Naive thymus-derived CD8-positive, alpha-beta T cell (primary cell): ENCODE measurements at places on chromosomes 12 and 14. TPM values are rescaled to one million over a fixed set of nuclear protein-coding genes. Genes with fewer than 3 reads are reported as not detected.

GRCh38 chr12:89927226-89927698, 218.6 kb upstream of the ATP2B1 start:
- H3K36me3 ChIP-seq = no peaks in the 10 kb centered on the region
- peaks cover 6% of the 10 kb centered on the region for H3K4me1 ChIP-seq
- no peak overlapping the region for H3K4me3 ChIP-seq
- no peak overlapping the region for H3K27ac ChIP-seq
- H3K27me3 ChIP-seq = no peaks in the 10 kb centered on the region
- no peak for DNase-seq

DNA sequence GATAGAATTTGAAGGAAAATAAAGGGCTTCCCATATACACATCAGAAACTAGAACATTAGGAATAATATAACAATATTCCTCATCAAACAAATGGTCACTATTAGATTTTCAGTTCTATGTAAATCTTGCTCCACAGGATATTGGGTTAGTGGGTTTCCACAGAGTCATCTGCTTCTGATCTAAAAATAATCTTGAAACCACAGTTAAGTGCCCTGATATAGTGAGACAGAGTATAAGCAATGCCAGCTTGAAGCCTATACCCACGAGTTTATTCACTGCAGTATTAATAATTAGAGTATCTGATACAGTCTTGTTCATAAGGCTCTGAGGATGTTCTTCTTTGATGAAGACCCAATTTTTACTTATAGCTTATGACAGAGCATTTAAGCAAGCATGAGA, 74.5 kb upstream of the ATF7IP start:
- DNase-seq = no peak
- H3K4me3 ChIP-seq = no peak overlapping the region
- H3K4me1 ChIP-seq = peaks cover 9% of the 10 kb centered on the region

DNA sequence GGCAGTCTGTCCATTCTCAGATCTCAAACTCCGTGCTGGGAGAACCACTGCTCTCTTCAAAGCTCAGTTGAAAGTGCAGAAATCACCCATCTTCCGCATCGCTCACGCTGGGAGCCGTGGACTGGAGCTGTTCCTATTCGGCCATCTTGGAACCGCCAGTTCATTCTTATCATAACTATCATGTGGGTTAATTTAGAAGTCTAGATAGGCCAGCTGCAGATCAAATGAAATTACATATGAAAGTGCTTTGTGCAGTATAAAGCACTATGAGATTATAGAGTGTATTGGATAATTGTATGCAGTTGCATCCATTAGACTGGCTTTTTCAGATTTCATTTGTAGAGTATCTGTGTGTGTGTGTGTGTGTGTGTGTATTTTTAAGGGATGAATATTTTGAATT, 57.8 kb downstream of the PRORP start:
- no peaks in the 10 kb centered on the region for H3K27me3 ChIP-seq
- peaks cover 11% of the 10 kb centered on the region for H3K4me1 ChIP-seq
- no peak overlapping the region for H3K27ac ChIP-seq
- H3K4me3 ChIP-seq = no peak overlapping the region
- no peak for DNase-seq

GRCh38 chr14:49196327-49196726, 389.9 kb downstream of the RPS29 start:
- no peaks in the 10 kb centered on the region for H3K4me1 ChIP-seq
- H3K27ac ChIP-seq = no peak overlapping the region
- H3K36me3 ChIP-seq = no peaks in the 10 kb centered on the region
- DNase-seq = no peak
- peaks cover 2% of the 10 kb centered on the region for H3K27me3 ChIP-seq
- no peak overlapping the region for H3K4me3 ChIP-seq

DNA sequence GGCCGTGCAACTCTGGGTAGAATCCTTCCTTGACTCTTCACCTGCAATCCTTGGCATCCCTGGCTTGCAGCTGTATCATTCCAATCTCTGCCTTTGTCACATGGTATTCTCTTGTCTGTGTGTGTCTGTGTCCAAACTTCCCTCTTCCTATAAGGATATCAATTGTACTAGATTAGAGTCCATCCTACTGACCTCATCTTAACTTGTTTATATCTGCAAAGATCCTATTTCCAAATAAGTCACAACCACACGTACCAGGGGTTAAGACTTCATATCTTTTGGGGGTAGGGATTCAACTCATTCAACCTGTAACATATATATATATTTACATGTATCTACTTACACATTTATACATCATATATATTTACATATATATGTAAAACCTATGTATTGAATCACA, 29.6 kb upstream of the RASSF3 start:
- H3K36me3 ChIP-seq = no peaks in the 10 kb centered on the region
- no peaks in the 10 kb centered on the region for H3K27me3 ChIP-seq
- no peak overlapping the region for H3K4me3 ChIP-seq
- H3K27ac ChIP-seq = no peak overlapping the region
- DNase-seq = no peak

- H3K27me3 ChIP-seq = no peaks in the 10 kb centered on the region
- no peak for DNase-seq
- peaks cover 92% of the 10 kb centered on the region for H3K4me1 ChIP-seq
- no peak overlapping the region for H3K4me3 ChIP-seq
- peaks cover 91% of the 10 kb centered on the region for H3K36me3 ChIP-seq
- H3K27ac ChIP-seq = peak overlapping the region; percentile 79
Observed at GRCh38 chr14:90403065-90403464, 6.2 kb downstream of the CALM1 start.

DNA sequence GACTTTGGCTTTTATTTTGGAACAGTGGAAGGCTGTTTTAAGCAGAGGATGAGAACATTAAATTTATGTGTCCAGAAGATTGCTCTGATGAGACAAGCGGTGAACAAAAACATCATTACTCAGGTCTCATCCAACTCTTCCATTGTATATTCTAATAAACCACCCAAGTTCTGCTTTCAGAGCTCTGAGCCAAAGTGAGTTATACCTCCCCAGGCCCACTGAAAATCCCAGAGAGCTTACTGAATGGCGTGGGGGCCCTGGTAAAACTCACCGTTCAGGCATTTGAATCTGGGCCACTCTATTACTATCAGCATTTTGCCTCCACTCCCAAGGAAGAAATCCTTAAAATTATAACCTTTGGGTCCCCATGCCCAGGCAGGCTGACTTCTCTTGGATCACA, 122.0 kb upstream of the HIF1A start:
- H3K36me3 ChIP-seq = peaks cover 2% of the 10 kb centered on the region
- H3K27ac ChIP-seq = no peak overlapping the region
- H3K4me3 ChIP-seq = no peak overlapping the region
- H3K27me3 ChIP-seq = no peaks in the 10 kb centered on the region
- DNase-seq = no peak
- H3K4me1 ChIP-seq = peaks cover 54% of the 10 kb centered on the region

DNA sequence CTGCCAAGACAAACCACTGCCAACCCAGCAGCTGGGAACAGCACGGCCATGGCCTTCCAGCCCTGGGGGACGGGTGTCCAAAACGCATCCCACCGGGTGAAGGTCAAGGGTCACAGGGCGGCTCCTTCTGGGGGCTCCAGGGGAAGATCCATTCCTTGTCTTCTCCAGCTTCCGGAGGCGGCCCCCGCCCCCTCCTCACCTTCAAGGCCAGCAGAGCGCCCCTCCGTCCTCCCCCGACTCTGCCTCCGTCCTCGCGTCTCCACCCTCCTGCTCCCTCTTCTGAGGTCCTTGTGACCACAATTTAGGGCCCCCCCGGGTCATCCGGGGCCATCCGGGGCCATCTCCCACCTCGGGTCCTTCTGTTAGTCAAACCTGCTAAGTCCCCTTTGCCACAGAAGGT, 3.9 kb upstream of the NUDT14 start:
- peaks cover 1% of the 10 kb centered on the region for H3K4me1 ChIP-seq
- H3K36me3 ChIP-seq = no peaks in the 10 kb centered on the region
- no peak for DNase-seq
- no peak overlapping the region for H3K4me3 ChIP-seq

DNA sequence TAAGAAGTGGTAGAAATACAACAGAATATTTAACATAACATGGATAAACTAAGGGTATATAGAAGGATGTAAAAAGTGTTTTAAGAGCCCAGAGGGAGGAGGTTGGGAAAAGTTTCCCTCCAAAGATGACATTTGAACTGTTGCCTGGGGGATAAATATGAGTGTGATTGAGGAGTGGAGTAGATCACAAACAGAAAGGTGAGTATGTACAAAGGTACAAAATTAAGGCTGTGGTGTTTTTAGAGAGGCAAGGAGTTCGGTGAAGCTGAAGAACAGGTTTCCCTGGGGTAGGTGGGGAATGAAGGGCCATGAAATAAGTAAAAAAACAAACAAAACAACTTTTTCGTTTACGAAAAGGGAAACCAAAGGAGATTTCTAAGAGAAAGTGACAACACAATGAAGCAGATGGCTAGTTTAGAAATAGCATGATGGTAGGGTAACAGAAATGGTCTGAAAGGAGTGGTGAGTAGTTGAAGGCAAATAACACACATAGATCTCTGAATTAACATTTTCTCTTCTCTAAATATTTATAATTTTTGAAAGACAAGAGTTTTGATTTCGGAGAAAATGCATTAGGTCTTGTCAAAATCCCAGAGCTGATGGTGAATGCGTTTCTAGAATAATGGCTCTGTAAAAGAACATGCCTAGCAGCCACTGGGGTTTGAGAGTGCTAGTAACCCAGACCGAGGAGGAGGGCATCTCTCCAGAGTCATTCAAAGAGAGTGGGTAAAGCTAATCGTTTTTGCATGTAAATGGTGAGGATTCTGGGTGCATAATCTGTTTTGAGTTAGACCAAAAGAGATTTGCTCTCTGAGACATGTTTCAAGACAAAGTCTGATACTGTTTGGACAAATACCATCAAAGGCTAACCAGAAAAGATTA, 240.4 kb upstream of the DCN start:
- H3K4me3 ChIP-seq = no peak overlapping the region
- no peak for DNase-seq
- no peaks in the 10 kb centered on the region for H3K4me1 ChIP-seq
- no peaks in the 10 kb centered on the region for H3K36me3 ChIP-seq
- H3K27me3 ChIP-seq = peaks cover 3% of the 10 kb centered on the region
- H3K27ac ChIP-seq = no peak overlapping the region

GRCh38 chr12:109448707-109449390, 28.3 kb downstream of the KCTD10 start:
- H3K27ac ChIP-seq = no peak overlapping the region
- H3K4me3 ChIP-seq = no peak overlapping the region
- peaks cover 9% of the 10 kb centered on the region for H3K36me3 ChIP-seq

The IL31 gene
- not detected for polyA plus RNA-seq

The MAPK1IP1L gene
- 59.4 TPM for polyA plus RNA-seq

The A2M gene
- 0.03 TPM for polyA plus RNA-seq
